Astrocyte (in vitro differentiated cells and primary cell): ENCODE measurements at places on chromosomes 6 and 20. TPM values are rescaled to one million over a fixed set of nuclear protein-coding genes. Genes with fewer than 3 reads are reported as not detected.
A peak's percentile ranks its signal among the peaks of the same experiment; 100 is the strongest.

OR2B2 gene
- not detected in 2 replicates for total RNA-seq

ERVFRD-1 gene
- total RNA-seq = not detected in 2 replicates

DNA sequence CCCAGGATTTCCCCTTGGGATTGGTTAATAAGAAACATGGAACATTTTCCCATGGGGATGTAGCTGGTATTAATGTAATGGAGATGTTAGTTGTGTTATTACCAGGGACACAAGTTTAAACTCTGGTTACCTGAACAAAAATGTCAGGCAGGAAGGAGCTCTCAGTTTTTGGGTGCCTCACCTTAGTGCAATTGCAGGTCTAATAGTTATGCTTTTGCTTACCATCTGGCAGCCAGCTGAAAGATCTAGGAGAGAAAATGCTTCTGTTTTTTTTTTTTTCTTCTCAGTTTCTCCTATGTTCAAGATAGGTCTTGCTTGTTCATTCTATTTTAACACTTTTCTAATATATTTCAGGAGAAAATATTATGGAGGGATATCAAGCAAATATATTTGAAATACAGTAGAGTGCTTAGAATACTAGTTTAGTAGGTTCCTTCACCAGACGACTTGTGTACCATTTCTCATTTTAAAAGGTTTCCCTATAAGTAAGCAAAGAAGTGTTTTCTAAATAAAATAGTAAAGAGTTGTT, 4.2 kb upstream of the UBE2J1 start:
- no peaks in the 10 kb centered on the region for H3K4me1 ChIP-seq
- no peaks in the 10 kb centered on the region for H3K27me3 ChIP-seq
- H3K4me3 ChIP-seq = no peak overlapping the region
- no peak overlapping the region for H3K27ac ChIP-seq
- no peaks in the 10 kb centered on the region for H3K36me3 ChIP-seq
- no peak for DNase-seq

- no peaks in the 10 kb centered on the region for H3K27me3 ChIP-seq
- no peak for DNase-seq
- H3K36me3 ChIP-seq = no peaks in the 10 kb centered on the region
- no peak overlapping the region for H3K27ac ChIP-seq
- H3K4me3 ChIP-seq = no peak overlapping the region
- peaks cover 10% of the 10 kb centered on the region for H3K4me1 ChIP-seq
These were observed 171.6 kb upstream of the ID4 start for GRCh38 chr6:19665613-19665909.

- no peaks in the 10 kb centered on the region for H3K27me3 ChIP-seq
- H3K27ac ChIP-seq = peak overlapping the region; percentile 53
- peaks cover 24% of the 10 kb centered on the region for H3K4me1 ChIP-seq
- H3K4me3 ChIP-seq = no peak overlapping the region
- H3K36me3 ChIP-seq = no peaks in the 10 kb centered on the region
These were observed 190.8 kb upstream of the BMP2 start for GRCh38 chr20:6576726-6577125.

DNA sequence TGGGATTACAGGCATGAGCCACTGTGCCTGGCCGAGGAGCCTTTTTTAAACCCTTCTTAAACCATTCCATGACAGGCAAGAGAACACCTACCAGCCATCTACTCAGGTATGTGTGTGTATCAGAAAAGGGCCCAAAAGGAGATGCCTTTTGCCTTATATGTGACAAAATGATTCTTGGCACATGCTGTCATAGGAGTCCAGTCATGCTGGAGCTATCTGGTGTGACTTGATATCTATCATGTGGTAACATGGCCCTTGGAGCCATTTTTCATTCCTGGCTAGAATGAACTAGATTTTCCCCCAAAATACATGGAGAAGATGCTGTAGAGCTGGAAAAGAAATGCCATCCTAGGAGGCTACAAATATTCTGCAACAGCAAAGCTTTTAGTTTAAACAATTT, 129.1 kb downstream of the DST start:
- H3K4me1 ChIP-seq = no peaks in the 10 kb centered on the region
- H3K4me3 ChIP-seq = no peak overlapping the region

- peaks cover 19% of the 10 kb centered on the region for H3K4me1 ChIP-seq
- H3K27me3 ChIP-seq = no peaks in the 10 kb centered on the region
- no peak for DNase-seq
- H3K4me3 ChIP-seq = no peak overlapping the region
- H3K36me3 ChIP-seq = no peaks in the 10 kb centered on the region
These were observed 1.6 kb upstream of the NCOA7 start for GRCh38 chr6:125789167-125789566.

- no peaks in the 10 kb centered on the region for H3K4me1 ChIP-seq
- H3K4me3 ChIP-seq = no peak overlapping the region
- no peak for DNase-seq
- no peaks in the 10 kb centered on the region for H3K36me3 ChIP-seq
These were observed 32.4 kb downstream of the HBS1L start for GRCh38 chr6:135022050-135022697.

DNA sequence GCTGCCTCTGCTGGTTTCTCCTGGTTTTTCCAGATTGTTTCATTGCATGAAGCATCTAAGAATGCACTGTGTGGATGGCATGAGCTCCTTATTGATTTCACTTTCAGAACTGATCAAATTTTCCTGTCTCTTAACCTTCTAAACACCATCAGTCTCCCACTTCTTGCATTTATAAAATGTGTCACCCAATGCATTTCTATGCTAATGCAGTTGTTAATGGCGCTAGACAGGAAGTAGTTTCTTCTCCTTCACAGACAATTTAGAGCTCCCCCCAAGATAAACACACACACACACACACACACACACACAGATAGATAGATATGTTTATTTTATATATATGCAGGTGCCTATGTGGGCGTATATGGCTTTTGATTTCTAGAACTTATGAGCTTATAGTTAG, 45.6 kb upstream of the FOXA2 start:
- no peaks in the 10 kb centered on the region for H3K36me3 ChIP-seq
- no peaks in the 10 kb centered on the region for H3K27me3 ChIP-seq
- no peak overlapping the region for H3K4me3 ChIP-seq
- H3K4me1 ChIP-seq = no peaks in the 10 kb centered on the region

- H3K4me1 ChIP-seq = no peaks in the 10 kb centered on the region
- no peaks in the 10 kb centered on the region for H3K27me3 ChIP-seq
These were observed 53.3 kb downstream of the PLEKHG1 start for GRCh38 chr6:150652848-150653613.
